ENCODE measurements at places on chromosomes 7 and 10.

GRCh38 chr7:150744041-150744656 lies 6.9 kb downstream of the GIMAP5 start:
- no peak for DNase-seq

GRCh38 chr10:35784751-35785150 lies 142.7 kb upstream of the FZD8 start:
- no peak for DNase-seq

DNA sequence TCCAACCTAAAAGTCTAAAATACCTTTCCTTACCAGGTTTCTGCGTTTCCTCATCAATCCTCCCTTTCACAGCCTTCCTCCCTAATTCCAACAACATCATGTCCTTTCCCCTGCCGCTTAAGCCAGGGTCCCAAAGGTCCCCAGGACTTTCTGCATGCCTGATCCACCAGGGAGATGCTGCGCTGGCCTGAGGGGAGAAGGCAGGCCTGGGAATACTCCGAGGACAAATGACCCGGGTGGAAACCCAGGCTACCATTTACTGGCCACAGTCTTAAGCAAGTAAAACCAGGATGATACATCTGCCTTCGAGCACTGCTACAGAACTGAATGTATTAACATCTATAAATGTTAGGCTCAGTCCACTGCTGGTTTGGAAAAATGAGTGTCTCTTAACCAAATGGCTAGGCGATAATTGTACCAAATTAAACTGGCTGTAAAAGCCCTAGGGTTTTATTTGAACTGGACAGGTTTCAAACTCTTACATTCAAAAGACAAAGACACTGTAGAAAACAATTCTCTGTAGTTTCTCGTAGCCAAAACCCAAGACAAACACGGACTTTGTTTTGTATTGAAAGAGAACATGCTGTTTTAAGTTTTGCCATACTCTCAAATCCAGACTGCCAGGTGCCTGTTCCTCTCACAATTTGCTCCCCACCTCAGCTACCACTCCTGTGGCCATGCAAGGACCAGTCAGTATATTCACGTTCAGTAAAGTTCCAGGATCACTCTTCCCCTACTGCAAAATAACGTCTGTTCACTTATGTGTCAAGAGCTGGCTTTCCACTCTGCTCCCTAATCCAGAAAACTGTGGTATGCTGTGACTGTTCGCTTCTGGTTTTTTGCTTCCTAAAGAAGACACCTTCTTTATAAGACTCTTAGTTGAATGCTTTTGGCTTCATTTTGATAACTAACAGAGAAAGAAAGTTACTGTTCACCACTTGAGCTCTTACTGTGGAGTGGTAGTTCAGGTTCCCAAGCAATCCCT lies 145.7 kb downstream of the RNF216 start:
- DNase-seq: no peak

DNA sequence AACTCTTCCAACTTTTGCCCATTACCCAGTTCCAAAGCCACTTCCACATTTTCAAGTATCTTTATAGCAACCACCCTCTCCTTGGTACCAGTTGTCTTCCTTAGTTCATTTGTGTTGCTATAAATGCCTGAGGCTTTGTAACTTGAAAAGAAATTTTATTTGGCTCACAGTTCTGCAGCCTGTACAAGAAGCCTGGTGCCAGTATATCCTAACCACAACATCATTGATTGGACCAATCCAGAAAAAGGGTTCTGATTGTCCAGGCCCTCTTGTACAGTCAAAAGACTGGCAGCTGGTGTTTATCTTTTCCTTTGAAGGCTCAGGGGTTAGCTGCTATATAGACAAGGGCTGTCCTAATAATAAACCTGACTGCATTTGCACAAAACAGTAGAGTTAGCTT lies 21.1 kb upstream of the ABCC2 start:
- DNase-seq: no peak

- DNase-seq: no peak
Measured at GRCh38 chr7:153286763-153287162, 527.2 kb downstream of the ACTR3B start.

DNA sequence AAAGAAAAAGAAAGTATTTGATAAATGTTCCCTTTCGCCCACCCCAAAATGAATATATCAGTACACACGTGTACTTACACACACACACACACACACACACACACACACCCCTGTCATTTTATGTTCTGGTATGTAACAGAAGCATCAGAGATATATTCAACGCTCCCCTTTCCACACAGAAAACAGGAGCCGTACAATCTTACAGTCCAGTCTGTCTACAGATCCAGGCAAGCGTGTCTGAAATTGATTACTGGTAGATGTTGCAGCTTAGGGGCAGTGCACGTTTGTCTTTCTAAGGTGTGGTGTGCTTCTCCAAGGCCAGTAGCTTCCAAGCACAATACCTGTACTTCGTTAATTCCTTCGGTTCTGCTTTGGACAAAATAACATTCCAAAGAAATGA lies 143.7 kb upstream of the RNF32 start:
- DNase-seq: no peak

DNA sequence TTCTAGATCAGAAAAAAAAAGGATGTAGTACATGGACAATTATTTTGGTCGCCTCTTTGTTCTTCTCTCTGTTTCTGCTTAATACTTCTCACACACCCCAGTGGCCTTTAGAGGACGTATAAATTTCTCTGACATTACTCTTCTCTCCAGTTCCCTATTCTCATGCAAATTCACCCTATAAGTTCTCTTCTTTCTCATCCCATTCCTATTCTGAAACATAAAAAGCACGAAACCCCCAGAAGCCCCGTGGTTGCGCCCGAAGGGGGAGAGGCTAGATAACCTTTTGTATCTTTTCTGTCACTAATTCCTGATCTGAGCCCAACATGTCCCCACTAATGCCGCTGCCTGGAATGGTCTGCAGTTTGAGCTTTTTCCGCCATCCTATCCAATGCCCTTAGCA lies 136.9 kb downstream of the SKIDA1 start:
- DNase-seq: no peak

GRCh38 chr10:60883187-60883586 lies 60.8 kb downstream of the RHOBTB1 start:
- no peak for DNase-seq

- no peak for DNase-seq
Measured at GRCh38 chr10:114504769-114505579, 100.7 kb upstream of the AFAP1L2 start.

DNA sequence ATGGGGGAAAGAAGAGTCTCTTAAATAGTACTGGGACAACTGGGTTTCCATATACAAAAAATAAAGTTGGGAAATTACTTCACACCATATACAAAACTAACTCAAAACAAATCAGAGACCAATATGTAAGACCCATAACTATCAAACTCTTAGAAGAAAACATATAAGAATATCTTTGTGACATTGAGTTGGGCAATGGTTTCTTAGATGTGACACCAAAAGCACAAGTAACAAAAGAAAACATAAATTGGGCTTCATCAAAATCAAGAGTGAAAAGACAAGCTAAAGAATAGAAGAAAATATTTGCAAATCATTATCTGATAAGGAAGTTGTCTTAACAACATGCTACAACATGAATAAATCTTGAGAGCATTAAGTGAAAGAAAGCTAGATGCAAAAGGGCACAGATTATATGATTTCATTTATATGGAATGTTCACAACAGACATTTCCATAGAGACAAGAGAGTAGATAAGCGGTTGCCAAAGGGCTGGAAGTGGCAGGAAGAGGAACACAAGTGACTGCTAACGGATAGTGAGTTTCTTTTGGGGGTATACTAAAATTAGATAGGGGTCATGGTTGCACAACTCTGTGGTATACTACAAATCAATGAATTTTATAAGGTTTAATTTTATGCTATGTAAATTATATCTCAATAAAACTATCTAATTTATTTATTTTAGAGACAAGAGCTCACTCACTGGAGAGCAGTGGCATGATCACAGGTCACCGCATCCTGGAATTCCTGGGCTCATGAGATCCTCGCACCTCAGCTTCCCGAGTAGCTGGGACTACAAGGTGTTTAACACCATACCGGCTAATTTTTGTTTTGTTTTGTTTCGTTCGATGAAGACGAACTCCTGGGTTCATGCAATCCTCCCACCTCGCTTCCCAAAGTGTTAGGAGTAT lies 35.4 kb downstream of the JMJD1C start:
- no peak for DNase-seq

DNA sequence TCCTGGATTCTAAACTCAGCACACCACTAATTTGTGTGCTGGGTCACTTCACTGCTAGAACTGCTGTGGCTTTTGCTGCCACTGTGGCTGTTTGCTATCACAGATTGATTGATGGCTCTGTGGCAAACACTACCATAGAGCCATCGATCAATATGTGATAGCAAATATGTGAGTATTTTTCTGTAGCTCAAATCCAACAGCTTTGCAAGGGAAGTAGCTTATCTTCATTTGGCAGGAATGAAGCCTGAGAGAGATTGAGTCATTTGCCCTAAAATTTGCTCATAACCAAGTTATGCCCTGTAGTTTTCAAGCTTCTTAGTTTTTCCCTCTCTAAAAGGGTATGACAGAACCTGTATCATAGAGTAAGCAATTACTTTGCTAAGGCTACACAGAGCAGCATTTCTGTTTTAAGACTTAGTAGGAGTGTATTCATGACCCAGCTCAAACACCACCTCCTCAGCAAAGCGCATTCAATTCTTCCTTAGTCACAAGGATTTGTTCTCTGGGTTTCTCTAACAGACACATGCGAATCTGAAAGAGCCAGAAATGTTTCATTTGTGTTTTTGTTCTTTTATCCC lies 43.1 kb downstream of the MINPP1 start:
- no peak for DNase-seq

DNA sequence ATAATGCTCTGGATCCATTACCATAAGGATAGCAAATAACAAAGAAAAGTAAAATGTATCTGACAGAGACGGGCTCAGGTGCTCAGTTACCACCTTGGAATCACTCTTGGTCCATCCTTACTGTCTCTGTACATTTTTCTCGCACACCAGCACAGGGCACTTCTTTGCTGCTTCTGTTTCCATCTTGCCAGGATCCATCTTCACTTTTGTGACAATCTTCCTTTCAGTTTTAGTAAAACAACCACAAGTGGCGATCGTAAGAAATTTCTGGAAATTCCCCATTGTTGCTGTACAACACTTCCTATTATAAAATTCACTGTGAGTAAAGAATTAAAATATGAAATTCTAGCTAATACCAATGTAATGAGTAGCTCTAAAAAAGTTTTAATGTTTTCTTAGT lies 695.5 kb downstream of the GRM8 start:
- no peak for DNase-seq

DNA sequence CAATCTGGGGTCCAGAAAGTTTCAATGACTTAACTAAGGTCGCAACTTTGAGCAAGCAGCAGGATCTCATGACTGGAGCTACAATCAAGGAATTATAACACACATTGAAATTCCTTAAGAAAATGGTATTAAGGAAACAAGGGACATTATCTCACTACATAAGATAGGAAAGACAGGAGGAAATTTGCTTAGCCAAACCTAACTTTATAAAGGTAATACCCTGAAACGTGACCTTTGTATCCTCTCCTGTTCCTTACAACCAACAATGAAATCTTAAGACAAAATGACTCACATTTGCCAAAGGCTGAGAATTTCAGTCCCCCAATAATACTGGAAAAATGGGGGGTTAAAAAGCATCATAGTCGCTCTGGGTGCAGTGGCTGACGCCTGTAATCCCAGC lies 218.9 kb upstream of the LYZL1 start:
- no peak for DNase-seq

DNA sequence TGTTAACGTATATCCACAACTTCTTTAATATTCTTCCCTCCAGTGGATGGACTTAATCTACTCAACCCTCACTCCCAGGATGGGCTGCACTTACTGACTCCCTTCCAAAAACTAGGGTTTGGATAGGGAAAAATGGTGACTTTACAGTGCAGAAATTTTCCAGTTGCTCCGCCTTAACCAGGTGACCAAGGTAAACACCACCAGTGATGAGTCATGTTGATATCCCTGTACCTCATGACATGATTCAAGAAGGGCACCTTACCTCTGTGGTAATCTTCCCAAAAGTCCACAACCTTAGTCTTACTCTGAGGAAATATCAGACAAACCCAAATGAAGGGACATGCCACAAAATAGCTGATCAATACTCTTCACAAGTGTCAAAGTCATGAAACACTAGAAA lies 3.5 kb upstream of the GSTK1 start:
- DNase-seq: no peak

DNA sequence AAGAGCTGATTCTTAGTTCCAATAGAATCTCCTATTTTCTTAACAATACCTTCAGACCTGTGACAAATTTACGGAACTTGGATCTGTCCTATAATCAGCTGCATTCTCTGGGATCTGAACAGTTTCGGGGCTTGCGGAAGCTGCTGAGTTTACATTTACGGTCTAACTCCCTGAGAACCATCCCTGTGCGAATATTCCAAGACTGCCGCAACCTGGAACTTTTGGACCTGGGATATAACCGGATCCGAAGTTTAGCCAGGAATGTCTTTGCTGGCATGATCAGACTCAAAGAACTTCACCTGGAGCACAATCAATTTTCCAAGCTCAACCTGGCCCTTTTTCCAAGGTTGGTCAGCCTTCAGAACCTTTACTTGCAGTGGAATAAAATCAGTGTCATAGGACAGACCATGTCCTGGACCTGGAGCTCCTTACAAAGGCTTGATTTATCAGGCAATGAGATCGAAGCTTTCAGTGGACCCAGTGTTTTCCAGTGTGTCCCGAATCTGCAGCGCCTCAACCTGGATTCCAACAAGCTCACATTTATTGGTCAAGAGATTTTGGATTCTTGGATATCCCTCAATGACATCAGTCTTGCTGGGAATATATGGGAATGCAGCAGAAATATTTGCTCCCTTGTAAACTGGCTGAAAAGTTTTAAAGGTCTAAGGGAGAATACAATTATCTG lies 1.6 kb downstream of the LRRTM3 start:
- no peak for DNase-seq

DNA sequence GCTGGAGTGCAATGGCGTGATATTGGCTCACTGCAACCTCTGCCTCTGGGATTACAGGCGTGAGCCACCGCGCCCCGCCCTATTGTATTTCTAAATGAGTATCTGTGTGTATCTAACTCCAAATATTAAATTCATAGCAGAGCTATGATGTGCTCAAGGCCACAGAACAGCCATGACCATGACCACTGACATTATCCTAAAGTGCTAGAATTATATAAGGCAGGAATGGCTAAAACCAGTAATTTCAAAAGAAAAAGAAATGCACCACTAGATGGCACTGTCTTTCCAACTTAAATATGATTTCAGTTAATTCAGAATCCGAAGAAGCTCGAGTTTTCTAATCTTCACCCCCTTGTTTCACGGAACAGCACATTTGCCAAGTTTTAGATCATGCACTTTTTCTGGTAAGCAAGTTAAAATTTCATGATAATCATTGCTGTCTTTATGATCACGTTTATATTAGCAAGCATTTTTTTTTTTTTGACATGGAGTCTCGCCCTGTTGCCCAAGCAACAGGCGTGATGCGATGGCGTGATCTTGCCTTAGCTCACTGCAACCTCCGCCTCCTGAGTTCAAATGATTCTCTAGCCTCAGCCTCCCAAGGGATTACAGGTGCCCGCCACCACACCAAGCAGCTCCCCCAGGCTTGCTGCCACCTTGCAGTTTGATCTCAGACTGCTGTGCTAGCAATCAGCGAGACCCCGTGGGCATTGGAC lies 65.3 kb downstream of the OR13A1 start:
- no peak for DNase-seq

Measured in activated CD4-positive, CD25-positive, alpha-beta regulatory T cell (primary cell).